Hematopoietic multipotent progenitor cell treated with erythropoietin and hydrocortisone succinate and interleukin-3 and kit ligand, for 15 days (in vitro differentiated cells): ENCODE measurements at places on chromosomes 3 and 15.

DNA sequence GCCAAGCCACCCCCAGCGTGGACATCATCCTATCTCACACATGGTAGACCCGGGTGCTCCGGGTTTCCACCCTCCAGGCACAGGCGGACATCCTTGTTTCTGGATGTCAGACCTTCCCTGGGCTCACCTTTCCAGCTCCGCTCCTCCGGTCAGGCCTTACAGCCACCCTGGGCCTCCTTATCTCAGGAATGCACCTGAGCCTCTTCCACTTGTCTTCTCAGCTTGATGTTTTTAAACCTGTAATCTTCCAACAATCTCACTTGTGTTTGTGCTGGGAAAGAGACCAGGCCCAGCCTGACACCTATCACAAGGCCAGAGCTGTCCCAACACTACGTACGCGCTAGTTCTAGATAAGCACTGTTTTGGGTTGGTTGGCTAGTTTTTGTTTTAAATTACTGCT is 53.9 kb downstream of the NIPA2 start:
- no peak for DNase-seq

DNA sequence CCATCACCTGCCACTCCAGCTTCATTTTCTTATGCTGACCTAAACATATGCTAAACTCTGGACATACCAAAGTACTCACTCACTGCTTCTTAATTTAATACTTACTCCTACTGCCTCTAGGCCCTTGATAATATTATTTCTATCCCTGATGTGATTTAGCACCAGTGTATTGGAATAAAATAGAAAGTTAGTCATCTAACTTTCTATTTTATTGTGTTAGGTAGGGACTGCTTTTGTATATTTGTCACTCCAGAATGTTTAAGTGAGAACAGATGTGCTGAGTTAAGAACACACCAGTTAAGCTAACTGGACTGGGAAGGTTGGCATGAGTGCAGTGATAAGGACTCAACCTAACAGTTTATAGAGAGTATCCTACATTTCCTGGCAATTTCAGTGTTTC is 6.5 kb upstream of the CLDN16 start:
- no peak for DNase-seq

DNA sequence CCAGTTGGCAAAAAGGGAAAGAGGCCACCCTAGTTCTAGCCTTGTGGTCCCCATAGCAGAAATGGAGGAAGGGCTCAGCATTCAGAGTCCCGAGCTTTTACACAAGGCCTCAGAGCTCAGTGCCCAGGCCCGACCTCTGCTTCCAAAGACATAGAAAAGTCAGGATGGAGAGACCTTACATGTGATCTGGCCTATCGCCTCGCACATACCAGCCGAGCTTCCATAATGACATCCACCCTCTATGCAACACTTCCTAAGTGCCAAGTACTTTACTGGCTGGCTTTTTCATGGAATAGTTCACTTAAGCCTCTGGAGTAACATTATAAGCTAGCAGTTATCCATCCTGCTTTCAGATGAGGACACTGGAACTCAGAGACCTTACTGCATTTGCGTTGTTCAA is 275.9 kb downstream of the FAM43A start:
- DNase-seq, result no peak

DNA sequence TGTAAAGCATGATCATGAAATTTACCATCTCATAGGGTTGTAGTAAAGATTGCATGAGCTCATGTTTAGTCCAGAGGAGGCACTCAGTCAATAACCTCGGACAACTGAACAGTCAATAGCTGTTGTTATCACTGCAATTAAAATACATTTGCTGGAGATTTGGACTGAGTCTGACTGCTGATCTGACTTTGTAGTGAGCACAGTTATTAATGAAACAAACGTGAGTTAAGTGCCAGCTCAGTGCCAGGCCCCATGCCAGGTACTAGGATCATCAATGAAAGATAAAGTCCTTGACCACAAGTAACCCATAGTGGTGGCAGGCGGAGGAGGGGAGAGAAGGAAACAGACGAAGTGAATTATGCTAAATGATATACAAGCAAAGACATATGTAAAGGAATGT is 43.7 kb upstream of the PRICKLE2 start:
- DNase-seq, result no peak

DNA sequence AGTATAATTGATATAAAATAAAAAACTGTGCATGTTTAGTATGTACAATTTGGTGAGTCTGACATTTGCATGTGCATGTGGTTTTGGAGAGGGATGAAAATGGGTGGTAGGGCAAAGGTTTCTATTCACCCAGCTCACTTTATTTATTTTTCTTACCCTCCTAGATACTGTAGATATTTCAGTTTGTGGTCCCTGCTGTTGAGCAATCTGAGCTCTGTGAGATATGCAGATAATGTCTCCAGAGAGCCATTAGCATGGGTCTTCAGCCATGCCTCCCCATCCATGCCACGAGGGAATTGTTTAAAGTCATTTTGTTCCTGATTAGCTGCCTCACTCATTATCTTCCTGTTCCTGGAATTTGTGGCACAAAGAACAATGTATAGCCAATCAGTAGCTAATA is 44.4 kb upstream of the B3GALNT1 start:
- no peak for DNase-seq
